GM12864 (cell line): ENCODE measurements at places on chromosomes 12 and 14.

DNA sequence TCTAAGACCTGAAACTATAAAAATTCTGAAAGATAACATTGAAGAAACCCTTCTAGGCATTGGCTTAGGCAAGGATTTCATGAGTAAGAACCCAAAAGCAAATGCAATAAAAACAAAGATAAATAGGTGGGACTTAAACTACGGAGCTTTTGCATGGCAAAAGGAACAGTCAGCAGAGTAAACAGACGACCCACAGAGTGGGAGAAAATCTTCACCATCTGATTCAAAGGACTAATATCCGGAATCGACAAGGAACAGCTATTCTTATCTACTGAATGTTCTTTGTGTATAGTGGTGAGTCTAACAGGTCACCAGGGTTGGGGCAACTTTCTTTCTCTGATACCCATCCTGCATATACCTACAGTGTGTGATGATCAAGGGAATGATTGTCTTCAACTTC lies 198.6 kb downstream of the CCDC91 start:
- DNase-seq: no peak

- no peak for DNase-seq
These were observed 92.8 kb downstream of the LGMN start for GRCh38 chr14:92655419-92656201.

GRCh38 chr14:53368066-53368465 lies 214.9 kb upstream of the DDHD1 start:
- DNase-seq: no peak

DNA sequence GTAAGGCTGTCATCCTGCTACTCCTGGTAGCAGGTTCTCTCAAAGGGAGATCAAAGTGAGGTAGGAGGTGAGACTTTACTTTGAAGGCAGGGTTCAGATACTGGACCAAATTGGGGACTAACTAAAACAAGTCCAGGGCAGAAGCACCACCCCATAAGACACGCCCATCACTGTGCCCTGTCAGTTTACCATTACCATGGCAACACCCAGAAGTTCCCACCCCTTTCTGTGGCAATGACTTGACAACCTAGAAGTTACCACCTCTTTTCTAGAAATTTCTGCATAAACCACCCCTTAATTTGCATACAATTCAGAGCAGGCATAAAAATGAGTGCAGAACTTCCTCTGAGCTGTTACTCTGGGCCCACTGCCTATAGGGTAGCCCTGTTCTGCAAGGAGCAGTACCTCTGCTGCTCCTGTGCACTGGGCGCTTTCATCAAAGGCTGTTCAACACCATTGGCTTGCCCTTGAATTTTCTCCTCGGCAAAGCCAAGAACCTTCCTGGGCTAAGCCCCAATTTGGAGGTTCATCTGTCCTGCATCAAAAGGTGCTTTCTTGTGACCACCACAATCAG lies 64.8 kb upstream of the MAX start:
- no peak for DNase-seq

GRCh38 chr14:29618323-29619067 lies 309.2 kb downstream of the PRKD1 start:
- no peak for DNase-seq

GRCh38 chr14:81028461-81028860 lies 73.0 kb downstream of the TSHR start:
- DNase-seq: no peak

DNA sequence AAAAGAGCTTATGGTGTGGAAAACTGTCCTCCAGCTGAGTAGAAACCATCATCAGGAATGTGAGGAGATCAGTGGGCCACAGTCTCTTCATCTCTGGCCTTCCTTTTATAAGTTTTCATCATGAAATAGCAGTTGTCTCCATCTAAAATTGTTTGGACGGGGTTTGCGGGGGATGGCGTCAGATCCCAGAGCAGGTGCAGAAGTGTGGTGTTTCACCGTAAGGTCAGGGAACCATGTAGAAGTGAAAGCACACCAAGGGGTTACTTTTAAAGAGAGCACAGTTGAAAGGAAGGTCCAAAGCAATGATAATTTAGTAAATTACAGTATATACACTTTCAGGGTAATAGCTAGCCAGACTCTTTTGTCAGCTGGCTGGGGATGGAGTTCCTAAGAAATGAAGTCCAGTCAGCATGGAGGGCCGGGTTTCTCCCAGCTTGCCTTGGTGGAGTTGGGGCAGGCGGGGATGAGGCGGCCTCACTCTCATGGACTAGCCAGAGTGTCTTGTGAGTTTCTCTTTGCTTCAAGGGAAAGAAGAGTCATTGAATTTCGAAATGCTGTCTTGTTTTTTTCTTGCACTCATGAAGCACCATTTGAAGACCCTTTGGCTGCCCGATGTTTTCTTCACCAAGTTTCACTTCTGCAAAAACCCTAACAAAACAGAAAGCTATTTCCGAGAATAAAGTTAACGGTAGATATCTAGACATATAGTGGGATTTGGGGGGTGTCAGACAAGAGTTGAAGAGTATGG lies 100.6 kb downstream of the ETV6 start:
- no peak for DNase-seq

DNA sequence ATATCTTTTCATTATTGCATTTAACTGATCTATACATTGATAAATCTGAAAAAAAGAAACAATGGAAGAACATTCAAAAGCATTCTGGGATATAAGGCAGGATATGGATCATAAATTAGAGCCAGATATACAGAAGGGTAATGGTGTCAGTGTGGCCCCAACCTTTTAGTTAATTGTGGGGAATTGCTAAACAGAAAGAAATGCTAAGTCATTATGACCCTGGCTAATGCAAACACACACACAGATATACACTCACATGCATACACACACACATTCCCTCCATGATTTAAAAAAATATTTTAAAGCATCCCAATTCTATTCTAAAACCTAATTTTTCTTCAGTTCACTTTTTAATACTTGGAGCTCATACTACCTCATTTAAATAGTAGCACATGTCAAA lies 404.5 kb downstream of the BCAT1 start:
- DNase-seq: no peak

DNA sequence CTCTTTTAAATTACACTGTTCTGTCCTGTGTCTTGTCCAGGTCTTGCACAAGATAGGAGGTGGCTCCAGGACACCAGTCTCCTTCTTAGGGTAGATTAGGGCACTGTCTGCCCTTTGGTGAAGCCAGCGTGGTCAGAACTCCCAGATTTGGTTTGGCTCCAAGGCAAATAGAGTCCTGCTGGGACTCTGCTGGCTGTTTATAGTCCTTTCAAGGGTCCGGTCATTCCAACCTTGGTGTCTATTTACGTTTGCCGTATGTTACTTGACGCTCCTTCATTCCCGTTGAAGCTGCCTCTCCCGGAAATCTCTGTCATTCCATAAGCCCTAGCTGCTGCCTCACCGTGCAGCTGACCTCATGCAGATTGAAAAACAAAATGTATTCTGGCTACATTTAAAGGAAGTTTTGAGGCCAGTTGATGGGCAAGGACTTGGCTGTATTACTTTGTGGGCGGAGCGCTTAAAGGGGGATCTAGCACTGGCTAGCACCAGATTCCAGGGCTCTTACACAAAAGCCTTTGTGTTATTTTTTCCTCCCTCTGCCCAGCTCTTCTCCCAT lies 180.6 kb downstream of the AKAP6 start:
- no peak for DNase-seq

DNA sequence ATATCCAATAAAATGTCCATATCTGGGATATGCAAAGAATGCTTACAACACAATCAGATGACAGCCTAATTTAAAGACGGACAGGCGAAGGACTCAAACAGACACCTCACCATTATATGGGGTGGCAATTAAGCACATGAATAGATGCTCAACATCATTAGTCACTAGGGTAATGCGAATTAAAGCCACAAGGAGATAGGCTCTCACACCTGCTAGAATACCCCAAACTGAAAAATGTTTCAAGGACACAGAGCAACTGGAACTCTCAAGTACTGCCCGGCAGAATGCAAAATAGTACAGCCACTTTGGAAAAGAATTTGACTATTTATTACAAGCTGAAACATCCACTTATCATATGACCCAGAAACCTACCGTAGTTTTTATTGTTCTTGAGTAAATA lies 42.9 kb downstream of the FERMT2 start:
- DNase-seq: no peak

DNA sequence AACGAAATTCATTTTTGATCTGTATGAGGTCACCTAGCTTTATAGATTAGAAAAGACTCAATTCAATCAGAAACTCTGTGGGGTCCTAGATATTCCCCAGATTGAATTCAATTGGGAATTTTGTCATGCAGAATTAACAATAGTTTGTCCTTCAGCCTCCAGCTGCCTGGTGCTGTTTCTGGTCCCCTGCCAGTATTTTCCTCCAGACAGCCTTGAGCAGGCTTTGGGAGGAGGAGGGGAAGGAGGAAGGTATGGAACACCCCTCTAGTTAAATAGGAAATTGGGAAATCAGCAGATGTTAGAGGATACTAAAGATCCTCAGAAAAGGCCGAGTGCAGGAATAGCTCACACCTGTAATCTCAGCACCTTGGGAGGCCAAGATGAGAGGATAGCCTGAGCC lies 10.6 kb downstream of the GRIP1 start:
- no peak for DNase-seq

DNA sequence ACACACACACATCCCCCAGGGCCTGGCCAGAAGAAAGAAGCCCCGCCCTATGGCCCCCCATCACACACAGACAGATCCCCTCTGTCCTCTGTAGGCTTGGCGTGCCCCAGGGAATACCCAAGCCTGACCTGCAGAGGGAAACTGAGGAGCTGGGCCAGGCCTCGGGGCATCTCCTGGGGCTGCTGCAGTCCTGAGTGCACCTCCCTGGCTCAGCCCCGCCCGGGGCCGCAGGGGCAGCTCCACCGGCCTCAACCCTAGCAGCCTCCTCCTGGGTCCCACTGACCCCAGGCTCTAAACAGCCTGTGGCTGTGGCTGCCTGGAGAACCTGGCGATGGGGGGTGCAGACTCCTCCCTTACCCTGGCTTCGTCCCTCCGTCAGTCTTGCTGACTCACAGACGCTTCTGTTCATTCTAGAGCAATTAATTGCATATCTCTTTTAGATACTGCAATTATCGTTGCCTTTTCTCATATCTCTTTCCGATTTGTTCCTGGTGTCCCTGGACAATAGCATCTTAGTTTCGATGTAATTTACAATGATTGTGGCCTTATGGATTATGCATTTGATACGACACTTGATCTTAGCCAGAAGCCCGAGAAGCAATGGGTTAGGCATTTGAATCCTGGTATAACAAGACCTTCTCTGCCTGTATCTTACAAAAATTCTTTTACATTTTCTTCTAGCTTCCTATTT lies 45.8 kb upstream of the EIF5 start:
- DNase-seq: no peak

- DNase-seq: no peak
These were observed 19.9 kb downstream of the SH2B3 start for GRCh38 chr12:111425655-111426054.

GRCh38 chr12:123916729-123917128 lies 55.9 kb downstream of the CCDC92 start:
- DNase-seq: no peak

DNA sequence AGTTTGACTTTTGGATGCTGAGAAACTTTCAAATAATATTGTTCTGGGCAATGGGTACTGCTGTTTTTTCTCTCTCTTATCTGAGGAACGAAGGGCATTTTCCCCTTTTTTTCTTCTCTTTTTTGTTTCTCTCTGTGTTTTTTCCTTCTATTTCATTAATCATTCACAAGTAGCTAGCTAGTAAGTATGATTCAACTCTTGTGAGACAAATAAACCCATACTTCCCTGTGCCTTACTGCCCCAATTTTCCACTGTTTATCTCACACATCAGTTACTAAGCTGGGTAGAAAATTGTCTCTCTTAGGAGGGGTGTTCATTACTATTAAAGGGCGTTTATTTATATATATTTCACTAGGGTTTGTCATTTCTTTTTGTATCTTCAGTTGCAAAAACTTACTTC lies 437.6 kb downstream of the RERGL start:
- DNase-seq: no peak

- DNase-seq: no peak
These were observed 620 bp upstream of the NID2 start for GRCh38 chr14:52069307-52070050.

DNA sequence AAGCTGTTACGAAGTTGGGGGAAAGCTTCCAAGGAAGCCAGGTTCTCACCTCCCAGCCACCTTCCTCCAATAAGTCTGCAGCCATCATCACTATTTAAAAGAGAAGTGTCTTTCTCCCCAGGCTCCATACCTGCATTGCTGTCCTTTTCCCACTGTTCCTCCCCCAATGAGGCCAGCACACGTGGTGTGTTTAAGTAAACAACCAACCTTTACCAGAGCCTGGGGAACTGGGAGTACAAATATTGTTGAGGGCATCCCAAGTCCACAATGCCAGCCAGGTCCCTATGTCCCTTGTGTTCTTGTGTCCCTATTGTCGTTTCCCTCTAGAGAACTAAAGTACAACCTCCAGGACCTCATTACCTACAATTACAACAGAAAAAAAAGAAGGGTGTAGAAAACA lies 49.2 kb upstream of the PNMA1 start:
- no peak for DNase-seq

GRCh38 chr12:47349137-47350061 lies 269.6 kb upstream of the AMIGO2 start:
- no peak for DNase-seq

GRCh38 chr14:87966816-87967215 lies 26.2 kb downstream of the GALC start:
- DNase-seq: no peak

DNA sequence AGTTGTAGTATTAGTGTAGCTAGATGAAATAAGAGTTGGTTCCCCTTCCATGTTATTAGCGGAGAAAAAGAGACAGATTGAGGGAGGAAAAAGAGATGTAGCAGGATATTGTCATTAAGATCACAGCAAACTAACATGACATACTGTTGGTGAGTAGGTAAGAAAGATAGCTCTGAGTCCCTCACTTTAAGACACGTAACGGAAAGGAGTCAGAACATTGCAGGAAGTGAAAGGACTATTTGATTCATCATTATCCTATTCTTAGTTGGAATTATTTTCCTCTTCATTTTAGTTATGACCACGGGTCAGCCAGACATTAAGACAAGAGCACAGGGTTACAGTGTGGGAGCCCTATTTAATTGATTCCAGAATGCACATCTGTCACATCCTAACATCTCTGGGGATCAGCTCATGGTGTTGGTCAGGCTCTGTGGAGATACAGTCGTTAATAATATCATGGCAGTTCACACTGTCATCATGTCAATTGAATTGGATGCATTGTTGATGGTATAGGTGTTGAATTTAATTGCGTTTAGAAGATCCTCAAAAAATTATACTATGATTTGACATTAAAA lies 55.0 kb downstream of the TMX1 start:
- DNase-seq: no peak

- DNase-seq: no peak
These were observed 32.6 kb downstream of the CD163L1 start for GRCh38 chr12:7411343-7411742.

DNA sequence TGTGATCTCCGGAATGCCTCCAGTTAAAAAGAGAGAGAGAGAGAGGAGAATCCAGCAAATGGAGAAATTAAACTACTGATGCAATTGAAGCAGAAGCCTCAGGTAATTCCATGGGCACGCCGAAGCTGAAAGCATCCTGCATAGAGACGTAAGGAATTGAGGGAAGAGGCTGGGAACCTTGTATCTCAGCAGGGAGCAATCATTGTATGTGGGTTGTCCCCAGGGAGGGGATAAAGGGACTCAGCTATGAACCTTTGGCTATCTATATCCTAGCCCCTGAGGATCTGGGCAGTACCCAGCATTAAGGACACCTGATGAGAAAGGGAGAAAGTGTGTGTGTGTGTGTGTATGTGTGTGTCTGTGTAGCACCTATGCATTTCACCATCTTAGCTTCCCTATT lies 95.8 kb upstream of the ATXN7L3B start:
- no peak for DNase-seq
